ENCODE measurements at places on chromosomes 5 and 9.
A peak's percentile ranks its signal among the peaks of the same experiment; 100 is the strongest.

GRCh38 chr5:9589049-9589835 is 40.9 kb downstream of the TAS2R1 start:
- DNase-seq = no peak

DNA sequence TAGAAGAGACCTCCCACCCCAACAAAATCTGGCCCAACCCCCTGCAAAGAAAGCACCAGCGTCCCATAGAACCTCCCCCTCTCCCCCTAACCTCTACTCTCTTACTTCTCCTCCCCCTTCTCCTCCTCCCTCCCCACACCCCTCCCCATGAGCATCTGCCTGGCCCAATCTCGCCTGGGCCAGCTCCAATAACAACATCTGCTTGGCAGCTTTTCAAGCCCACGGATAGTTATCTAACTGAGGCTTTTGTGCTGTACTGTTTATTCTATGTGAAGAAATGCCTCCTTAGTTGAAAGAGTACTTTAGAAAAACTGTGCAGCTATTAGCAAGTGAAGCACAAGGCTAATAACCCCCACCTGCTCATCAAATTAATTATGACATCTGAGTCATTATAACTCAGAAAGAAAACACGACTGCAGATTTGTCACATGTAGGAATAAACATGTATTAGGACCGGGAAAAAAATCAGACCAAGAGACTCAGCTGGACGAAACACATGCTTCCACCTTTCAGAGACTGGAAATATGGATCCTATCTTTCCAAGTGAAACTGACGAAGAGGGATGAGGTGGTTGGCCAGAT is 42.8 kb downstream of the NFIB start:
- no peak for DNase-seq

DNA sequence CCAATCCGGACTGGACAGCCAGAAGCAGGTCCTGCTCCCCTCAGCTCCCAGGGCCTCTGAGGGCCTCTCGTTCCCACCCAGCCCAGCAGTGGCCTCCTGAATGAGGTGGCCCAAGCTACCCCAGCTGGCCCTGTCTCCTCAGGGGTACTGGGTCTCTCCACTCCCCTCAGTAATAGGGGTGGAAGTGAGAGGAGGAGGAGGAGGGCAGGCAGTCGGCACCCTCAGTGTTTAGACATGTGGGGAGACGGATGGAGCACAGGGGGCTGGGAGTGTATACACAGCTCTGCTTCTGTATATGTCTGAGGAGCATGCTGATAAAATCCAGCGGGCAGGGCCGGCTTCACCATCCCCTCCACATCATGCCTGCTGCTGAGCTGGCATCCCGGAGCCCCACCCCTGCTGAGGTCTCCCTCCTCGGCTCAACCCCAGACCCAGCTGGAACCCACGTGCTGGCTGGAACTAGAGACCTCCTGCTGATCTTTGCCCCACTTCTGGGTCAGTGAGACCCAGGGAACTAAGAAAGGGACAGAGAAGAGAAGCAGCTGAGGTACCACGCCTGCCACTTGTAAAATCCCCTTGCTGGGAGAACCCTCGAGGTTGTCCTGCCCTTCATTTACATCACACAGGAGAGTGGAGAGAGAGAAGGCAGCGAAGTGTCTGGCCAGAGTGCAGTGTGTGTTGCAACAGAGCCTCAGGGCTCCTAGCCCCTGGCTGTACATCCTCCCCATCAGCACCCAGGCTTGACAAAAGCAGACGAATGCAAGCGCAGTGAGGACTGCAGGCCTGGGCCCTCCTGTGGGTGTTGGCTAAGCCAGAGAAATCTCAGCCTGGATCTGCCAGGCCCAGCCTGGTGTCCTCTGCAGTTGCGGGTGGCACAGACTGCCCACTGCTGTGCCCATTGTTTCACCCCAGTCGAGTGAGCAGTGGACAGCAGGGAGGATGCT is 77.5 kb downstream of the PSD2 start:
- DNase-seq = no peak

GRCh38 chr9:123678878-123679329 is 251.0 kb downstream of the DENND1A start:
- DNase-seq = no peak

DNA sequence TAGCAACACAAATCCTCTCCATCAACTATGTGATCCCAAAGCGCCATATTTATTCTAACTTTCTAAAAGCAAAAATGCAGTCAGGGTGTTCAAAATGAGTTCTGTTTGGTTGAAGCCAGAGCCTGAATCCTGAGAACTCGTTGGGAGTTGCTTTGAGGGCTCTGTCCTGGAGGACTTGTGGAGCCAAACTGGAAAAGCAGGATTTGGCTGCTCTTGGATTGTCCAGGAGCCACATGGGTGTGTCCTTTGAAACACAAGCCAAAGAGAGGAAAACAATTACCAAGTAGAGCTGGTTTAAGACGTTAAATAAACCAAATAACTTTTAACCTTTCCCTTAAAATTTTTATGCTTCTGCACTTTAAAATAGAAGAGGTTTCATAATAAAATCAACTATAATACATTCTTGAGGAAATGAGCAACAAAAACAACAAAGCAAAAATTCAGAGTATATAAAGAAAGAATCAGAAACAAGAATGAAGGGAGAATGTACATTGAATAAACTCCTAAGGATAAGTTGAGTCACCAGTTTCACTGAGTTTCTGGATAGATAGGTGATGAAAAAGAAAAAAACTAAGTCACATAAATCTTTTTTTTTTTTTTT is 13.5 kb downstream of the C5orf46 start:
- DNase-seq = no peak

- peak; percentile 10 for DNase-seq
Measured at GRCh38 chr9:101711330-101711941, 27.0 kb downstream of the GRIN3A start.

- no peak for DNase-seq
Measured at GRCh38 chr5:66629446-66629845, 33.3 kb downstream of the MAST4 start.

DNA sequence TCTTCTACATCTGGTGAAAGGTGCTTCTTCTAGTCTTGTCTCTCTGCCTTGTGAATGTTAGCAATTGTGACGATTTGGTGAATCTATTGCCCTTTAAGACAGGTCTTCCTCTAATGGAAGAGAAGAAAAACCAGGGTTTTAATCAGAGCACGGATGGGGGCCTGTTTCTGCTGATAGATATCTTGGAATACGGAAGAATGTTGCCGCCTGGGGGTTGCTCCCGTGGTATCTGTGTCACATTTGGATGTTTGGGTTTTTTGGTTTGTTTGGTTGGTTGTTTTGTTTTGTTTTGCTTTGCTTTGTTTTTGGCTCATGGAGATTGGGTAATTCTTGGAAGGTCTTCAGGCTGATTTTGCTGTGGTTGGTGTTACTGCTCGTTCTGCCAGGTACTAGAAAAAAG is 9.7 kb upstream of the SLC1A3 start:
- DNase-seq = no peak

- DNase-seq = no peak
Measured at GRCh38 chr5:74382987-74383593, 257.4 kb downstream of the ENC1 start.

- no peak for DNase-seq
Measured at GRCh38 chr9:70603020-70603411, 188.6 kb upstream of the KLF9 start.

GRCh38 chr9:81729135-81729534 is 39.8 kb upstream of the TLE1 start:
- no peak for DNase-seq

GRCh38 chr5:137932800-137933199 is 43.5 kb downstream of the PKD2L2 start:
- no peak for DNase-seq

DNA sequence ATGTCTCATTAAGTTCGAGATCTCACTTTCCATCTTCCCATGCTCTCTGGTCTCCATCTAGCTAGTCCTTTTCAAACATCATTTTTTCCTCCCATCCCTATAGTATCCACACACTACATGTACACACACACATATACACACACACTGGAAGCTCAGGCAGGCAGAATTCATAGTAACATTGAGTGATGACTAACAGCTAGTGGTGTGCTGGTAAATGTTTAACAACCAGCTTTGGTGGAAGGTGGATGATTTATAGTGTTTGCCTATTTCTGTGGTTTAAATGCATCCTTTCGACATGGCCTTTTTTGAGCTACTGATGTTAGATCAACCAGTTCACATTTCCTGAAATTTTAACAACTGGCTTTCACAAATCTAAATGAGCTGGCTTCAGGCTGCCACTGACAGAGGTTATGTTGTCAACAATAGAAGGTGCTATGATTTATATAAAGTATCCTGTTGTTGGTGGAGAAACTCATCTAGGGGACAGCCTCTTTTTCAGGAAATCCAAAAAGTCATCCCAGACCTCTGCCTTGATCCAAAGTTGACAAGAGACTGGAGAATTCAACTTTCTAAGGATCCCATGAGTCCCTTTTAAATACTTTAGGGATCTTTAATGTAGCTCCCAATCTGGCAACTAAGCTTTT is 117.8 kb downstream of the CCDC192 start:
- DNase-seq = no peak

DNA sequence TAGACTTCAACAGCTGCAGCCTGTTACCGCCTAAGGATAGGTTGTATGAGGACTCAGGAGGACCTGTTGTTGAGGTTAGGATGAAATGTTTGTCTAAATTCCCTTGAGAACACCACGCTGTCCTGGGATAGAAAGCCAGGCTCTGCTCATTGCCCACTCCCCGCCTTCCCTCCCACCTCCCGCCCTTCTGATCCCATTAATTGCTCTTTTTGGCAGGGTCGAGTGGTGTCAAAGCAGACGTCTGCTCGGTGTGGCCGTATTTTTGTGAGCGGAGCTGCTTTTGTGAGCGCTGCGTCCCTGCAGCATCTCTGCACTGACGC is 62.3 kb downstream of the SPATA31C2 start:
- no peak for DNase-seq

DNA sequence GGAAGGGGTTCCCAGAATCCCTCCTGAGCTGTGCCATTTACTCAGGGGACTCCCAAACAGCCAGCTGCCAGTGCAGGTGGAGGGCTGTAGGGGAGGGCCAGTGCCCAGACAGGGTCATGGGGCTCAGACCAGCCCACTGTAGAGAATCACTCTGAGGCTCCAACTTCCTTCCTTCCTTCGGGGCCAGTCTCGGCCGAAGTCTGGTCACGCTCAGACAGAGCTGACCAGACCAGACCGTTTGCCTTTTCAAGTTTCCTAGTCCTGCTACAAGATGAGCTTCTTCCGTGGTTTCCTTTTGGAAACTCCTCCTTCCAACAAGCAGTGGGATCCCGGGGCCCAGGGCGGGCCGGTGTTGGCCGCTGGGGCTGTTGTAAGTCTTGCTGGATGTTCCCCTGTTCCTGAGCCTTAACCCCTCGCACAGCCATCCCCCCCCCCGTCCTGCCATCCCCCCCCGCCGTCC is 52.6 kb downstream of the SAR1B start:
- no peak for DNase-seq

- DNase-seq = no peak
Measured at GRCh38 chr5:170536525-170536924, 32.7 kb downstream of the KCNIP1 start.

GRCh38 chr9:94869415-94869843 is 142.9 kb downstream of the AOPEP start:
- DNase-seq = no peak

- no peak for DNase-seq
Measured at GRCh38 chr5:18653216-18653752, 1019.0 kb downstream of the TAF11L14 start.

GRCh38 chr9:81822301-81822865 is 105.8 kb upstream of the SPATA31D4 start:
- no peak for DNase-seq

GRCh38 chr9:130986356-130986965 is 22.5 kb upstream of the LAMC3 start:
- DNase-seq = no peak

GRCh38 chr5:13746026-13746425 is 198.5 kb downstream of the DNAH5 start:
- DNase-seq = no peak

DNA sequence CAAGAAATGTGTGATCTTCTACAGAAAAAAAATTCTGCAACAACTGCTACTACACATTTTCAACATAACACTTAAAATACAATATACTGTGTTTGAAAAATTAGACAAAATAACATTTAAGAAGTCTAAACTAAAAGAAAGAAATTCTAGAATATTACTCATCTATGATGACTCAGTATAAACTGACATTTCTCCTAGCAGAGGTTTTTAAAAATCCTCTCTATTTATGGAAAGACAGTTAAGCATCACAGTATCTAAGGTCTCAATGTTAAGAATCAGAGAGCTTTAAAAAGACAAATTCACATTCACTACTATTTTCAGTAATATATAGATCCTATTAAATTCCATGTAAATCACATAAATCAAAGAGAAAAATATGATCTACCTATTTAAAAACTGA is 61.3 kb downstream of the NR2F1-AS1 start:
- no peak for DNase-seq

Data from activated CD4-positive, alpha-beta T cell treated with anti-CD3 and anti-CD28 coated beads, Interleukin-2, amount 50 U/mL, for 1 hour (primary cell).